ENCODE measurements at places on chromosomes 4 and X.

- DNase-seq: no peak
Measured at GRCh38 chr4:152217896-152218295, 318.0 kb downstream of the FBXW7 start.

DNA sequence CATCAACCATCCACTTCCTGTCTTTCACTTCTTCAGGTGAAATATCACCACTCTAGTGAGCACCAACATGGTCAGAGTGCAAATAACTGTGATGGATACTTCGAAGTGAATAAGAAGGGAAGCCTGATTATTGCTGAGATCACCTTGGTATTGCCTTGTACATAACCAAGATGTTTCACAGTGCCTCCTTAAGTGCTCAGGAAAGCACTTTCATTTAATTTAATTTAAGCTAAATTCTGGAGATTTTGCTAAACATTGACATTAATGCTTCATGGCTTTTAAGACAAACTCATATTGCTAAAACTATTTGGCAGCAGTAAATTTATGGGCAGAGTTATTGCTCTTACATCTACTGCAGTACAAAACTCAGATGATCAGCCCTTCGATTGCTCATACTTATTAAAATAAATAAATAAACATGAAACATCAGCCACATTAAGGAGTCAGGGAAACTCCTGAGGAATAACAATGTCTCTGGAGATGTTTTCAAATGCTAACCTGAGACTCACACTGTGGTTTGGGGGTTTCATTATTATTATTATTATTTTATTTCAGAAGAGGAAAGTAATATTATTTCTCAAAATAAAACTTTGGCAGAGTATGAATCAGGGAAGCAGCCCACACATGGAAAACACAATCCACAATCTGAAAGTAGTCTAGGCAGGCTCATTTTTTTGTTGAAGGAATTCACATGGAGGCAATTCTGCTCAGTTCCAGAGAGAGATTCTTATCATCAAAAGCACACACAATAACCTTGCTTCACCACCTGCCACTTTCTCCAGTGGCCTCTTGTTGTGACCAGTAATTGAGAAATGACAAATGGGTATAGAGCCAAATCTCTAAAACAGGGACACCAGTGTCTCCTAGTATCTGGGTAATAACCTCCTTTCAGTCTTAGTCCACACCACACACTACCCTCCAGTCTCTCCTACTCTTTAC is 344.2 kb downstream of the MAPK10 start:
- no peak for DNase-seq

GRCh38 chrX:54085666-54086065 is 41.4 kb upstream of the PHF8 start:
- DNase-seq: no peak

DNA sequence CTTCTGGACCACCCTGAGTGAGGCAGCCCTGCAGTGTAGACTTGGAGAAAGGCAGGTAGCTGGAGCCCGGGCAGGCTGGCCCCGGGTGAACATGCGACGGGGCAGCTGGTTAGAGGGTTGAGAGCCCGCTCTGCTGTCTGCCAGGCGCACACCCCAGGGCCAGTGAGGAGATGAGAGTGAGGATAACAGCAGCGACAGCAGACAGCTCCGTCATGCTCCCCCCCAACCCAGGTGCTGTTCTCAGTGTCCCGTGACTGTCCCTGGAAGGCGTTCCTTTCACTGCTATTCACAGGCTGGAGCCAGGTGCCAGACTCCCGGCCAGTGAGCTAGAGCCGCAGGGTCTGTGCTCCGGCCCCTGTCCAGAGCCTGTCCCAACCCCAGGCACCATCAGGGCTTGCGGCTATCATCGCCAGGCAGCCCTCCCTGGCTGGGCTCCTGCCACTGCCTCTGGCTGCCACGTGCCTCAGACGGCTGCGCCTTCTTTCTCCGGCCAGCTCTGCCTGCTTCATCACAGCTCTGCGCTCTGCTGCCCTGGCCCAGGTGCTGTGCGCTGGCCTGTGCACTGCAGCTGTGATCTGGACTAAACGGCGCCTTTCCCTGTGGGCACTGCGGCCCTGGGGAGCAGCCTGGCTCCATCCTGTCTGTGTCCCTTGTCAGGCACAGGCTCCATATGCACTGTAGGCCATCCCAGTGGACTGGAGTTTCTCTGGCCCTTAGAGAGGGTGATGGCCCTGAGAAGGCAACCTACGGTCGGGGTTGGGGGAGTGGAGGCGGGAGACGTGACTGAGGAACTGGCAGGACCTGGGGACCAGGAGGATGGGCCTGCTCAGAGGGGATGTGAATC is 19.8 kb downstream of the NSG1 start:
- no peak for DNase-seq

GRCh38 chr4:185036019-185036418 is 17.7 kb downstream of the HELT start:
- DNase-seq: no peak

- no peak for DNase-seq
Measured at GRCh38 chr4:68963374-68963773, 11.8 kb upstream of the UGT2A3 start.

- DNase-seq: no peak
Measured at GRCh38 chr4:189660722-189661360, 279.8 kb upstream of the FRG1 start.

- no peak for DNase-seq
Measured at GRCh38 chr4:80566203-80566872, 230.8 kb downstream of the CFAP299 start.

GRCh38 chrX:43065978-43066377 is 288.0 kb upstream of the PPP1R2C start:
- DNase-seq: no peak

GRCh38 chrX:19342331-19342906 is 1.3 kb upstream of the PDHA1 start:
- DNase-seq: no peak

- no peak for DNase-seq
Measured at GRCh38 chrX:138683600-138683999, 27.9 kb downstream of the FGF13 start.

All from retina (tissue), 1 donor.